ENCODE measurements at places on chromosomes 1 and 21.
A peak's percentile ranks its signal among the peaks of the same experiment; 100 is the strongest.

GRCh38 chr21:35423709-35424108, 374.6 kb upstream of the RUNX1 start:
- no peak for DNase-seq

GRCh38 chr1:37602750-37603694, 7.3 kb upstream of the GNL2 start:
- no peak for DNase-seq

- DNase-seq: no peak
These were observed 26.4 kb downstream of the GNG4 start for GRCh38 chr1:235622936-235623779.

DNA sequence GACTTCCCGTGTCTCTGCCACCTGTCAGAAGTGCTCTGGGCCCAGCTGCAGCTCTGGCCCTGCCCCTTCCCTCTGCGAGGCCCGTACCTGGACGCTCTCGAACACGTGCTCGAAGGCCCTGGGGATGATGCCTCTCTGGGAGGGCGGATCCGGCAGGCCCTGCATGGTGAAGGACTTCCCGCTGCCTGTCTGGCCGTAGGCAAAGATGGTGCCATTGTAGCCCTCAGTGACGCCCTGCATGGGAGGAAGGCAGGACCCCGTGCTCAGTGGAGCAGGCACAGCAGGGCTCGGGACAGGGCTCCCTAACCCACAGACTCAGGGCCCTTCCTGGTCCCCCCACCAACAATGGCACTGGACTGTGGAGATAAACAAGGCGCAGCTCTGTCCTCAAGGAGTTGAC, 2.4 kb downstream of the KIF17 start:
- DNase-seq: no peak

DNA sequence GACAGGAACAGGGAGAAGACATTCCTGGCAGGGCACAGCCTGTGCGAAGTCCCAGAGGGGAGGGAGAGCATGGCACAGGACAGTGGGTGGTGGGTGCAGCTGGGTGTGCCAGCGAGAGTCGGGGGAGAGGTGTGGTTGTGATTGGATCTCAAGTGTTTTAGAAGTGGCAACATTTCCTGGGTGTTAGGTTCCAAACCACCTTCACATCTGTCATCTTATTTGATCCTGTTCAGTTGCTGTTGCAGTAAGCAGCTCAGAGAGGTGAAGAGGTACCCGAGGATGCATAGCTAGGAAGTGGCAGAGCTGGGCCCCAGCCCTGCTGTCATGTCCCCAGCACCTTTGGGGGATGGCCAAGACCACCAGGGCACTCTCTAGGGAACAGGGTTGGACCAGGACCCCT, 22.0 kb upstream of the DISP3 start:
- DNase-seq: no peak

DNA sequence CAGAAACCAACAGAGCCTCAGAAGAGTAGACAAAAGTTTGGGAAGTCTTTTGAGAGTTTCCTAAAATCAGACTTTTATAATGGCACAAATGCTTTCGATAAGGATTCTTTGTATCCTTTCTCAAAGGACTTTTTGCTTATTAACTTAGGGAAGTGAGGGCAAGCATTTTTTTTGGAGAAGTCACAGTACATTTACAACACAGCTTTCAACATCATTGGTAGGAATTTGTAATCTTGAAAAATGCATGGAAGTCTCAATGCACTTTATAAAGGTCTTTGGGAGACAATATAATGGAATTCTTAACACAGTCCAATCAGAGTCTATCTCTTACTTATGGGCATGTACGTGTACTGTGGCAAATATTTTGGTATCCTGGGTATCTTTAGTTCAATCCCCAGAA, 325.8 kb upstream of the NR5A2 start:
- no peak for DNase-seq

DNA sequence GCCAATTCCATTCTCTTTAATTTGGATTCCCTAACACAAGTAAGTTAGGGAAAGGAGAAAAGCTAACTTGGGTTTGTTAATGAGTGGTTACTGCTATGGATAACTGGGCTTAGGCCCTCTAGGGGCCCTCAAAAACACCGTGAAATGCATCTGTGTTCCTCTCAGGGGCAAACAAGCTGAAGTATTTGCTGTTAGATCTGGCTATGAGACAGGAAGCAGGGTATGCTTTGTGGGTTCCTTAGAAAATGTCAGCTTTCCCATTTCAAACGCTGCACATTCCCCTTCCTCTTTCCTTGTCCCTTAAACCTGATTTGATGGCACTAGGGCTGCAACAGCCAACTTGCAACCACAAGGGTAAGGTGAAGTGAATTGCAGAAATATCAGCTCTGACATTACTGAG, 5.7 kb upstream of the CAP1 start:
- DNase-seq: no peak

DNA sequence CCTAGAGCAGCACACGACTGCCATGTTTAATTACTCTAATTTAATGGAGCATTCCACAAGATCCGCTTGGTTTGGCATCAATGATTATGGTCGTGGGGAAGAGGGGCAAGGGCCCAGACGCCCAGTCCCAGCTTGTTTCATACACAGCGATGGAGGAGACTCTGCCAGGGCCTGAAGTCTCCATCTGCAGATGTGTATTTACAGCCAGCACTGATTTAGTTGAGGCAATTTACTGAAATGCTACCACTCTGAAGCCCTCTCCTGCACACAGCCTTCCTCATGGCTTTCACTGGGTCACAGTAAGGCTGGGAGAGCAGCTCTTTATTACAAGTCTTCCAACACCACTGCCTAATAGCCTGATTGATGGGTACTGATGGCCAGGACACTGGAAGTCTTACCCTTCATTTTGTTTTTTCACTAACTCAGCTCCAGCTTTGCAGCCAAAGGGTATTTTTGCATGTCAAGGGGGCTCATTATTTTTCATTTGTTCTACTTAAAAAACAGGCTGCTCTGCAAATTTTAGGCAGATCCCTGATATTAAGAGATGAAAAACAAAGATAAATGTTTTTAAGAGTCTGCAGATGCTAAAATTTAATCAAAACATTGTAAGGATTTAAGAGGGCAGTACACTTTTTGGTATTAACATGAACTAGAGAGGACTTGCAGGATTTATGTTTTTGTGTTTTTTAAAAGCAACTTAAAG, 236.3 kb downstream of the SIPA1L2 start:
- no peak for DNase-seq

DNA sequence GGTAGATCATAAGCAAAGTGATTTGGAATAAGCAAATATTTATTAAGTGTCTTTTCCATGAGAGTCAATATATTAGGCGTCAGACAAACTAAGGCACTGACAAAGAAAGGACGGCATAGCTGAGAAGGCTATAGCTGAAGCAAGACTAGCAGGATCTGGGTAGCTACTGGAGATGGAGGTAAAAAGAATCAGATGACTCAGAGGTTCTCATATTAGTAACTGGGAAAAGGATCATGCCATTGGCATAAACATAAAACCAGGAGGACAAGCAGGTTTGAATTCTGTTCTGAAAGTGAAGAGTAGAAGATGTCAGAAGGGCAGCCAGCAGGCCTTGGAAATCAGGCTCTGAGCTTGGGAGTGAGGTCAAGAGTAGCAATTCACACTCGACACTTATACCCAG, 531.9 kb downstream of the PTPRC start:
- DNase-seq: no peak

DNA sequence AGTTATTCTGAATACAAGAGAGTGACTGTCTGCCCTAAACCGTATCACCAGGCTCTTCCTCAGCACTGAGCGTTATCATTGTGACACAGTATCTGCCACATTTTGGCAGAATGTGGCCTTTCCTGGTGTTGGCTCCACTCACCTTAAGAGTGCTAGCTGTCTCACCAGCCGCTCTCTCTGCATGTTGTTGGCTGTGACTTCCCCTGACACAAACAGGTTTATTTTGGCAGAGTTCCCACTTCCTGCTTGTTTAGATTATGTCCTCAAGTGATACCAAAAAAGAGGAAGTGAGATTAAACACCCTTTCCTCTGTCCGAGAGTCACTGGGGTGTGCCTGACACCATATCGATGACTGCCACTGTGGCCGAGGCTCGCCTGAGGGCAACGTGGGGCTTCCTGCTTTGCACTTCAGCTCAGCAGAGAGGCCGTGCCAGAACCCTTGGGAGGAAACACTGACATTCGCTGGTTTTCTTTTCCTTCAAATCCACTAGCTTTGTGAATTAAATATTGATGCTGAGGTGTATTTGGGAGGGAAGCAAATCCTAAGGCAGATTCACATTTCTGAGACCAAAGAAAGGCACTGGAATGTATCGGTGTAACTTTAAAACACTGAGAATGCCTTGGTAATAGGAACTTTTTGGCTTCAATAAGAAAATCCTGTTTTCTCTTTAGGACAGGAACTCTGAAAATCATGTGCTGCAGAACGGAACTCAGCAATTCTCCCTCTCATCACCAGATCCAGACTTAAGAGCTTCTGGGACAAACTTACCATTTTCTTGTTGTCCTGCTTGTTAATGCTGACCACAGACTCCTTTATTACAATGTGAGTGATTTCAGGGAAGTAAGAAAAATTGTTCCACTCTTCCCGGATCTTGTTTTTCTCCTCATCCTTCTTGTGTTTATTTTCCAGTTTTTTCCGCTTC, 102.1 kb downstream of the JAK1 start:
- peak; percentile 38 for DNase-seq

GRCh38 chr1:109432336-109432735, 6.1 kb upstream of the PSMA5 start:
- no peak for DNase-seq

- no peak for DNase-seq
These were observed 68.0 kb upstream of the C1orf105 start for GRCh38 chr1:172352435-172352834.

GRCh38 chr1:34361121-34361520, 184.4 kb downstream of the C1orf94 start:
- DNase-seq: no peak

DNA sequence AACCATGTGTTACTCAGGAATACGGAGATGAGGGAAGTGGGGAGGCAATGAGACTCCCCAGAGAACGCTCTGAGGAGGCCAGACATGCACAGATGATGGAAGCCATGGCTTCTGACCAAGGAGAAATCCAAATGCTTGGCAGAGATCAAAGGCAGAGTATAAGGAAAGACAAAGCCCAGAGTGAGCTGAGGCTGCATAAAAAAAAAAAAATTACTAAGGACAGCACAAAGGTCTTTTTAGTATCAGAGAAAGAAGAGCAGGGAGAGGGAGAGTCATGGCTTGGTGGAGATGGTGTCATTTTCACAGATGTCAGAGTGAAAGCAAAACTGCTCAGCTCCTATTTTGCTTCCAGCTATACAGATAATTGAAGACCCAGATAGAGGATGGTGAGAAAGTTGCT, 8.1 kb upstream of the NCF2 start:
- DNase-seq: no peak

DNA sequence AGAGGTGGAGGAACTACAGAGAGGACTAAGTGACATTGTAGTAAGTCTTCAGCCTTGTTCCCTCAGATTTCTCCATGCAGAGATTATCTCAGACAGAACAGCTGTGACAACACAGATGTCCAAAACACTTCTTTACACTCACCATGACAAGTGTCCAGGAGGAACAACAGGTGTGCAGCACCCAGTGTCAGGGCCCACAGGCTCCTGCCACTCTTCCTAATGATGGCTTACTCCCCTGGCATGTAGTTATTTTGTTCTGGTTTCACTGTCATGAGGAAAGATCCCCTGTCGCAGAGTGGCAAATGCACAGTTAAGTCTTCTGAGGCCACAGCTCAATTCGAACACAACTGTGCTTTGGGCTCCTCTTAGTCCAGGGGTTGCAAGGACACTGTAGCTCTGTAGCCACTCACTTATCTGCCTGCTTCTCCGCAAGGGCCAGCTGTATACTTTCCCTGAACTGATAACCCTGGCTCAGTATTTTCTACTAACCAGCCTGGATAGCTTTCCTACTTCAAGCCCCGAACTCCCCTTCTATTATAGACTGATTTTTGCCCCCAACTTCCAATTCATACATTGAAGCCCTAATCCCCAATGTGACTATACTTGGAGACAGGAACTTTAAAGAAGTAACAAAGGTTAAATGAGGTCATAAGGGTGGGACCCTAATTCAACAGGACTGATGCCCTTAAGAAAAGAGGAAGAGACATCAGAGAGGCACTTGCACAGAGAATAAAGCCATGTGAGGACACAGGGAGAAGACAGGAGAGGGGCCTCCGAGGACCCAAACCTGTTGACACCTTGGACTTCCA, 11.1 kb downstream of the PDZK1 start:
- DNase-seq: no peak

GRCh38 chr1:39692152-39693074, 1.2 kb upstream of the HPCAL4 start:
- DNase-seq: no peak

DNA sequence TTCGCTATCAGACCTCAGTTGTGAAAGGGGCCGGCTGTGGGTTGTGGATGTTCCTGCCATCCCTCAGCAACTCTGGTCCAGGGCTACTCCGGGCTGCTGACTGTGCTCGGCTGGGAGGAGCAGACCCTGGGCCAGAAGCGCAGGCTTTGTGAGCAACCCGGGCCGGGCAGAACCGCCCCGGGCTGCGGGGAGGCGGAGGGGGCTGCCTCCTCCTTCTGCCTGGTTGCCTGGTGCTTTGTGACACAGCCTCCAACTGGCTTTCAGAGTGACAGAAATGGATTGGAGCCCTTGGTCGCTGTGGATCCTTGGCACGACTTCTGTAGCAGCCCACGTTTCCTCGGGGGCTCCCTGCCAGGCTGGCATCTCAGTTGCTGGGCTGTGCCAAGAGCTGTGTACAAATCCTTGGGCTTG, 10.0 kb downstream of the DRAXIN start:
- DNase-seq: no peak

- no peak for DNase-seq
These were observed 21.1 kb downstream of the ARHGEF19 start for GRCh38 chr1:16191309-16191708.

- no peak for DNase-seq
These were observed 31.8 kb upstream of the FBXO28 start for GRCh38 chr1:224082146-224082545.

Data from activated CD8-positive, alpha-beta memory T cell treated with anti-CD3 and anti-CD28 coated beads for 48 hours (primary cell).